ENCODE measurements at places on chromosomes 5 and 9. TPM values are rescaled to one million over a fixed set of nuclear protein-coding genes. Genes with fewer than 3 reads are reported as not detected.

DNA sequence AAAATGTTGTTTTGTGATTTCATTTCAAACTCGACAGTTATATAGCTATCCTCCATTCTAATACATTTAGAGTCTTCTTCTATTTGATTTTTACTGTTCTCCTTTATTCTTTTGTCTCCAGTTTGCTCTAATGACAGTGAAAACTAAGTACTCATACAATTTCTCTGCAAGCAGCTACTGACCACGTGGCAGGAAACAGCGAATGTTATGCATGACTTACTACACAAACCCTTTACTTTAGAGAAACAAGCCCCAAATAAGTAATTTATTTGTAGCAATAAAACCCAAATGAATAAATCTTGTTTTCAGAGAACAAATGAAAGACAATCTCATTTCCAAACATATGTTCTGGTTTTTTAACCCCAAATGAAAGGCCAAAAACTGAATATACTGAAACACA is 41.9 kb downstream of the CDH6 start:
- no peak overlapping the region for H3K4me3 ChIP-seq
- H3K4me1 ChIP-seq = no peaks in the 10 kb centered on the region
- DNase-seq = no peak
- no peak overlapping the region for H3K27ac ChIP-seq

GRCh38 chr5:124637011-124637410 is 109.4 kb downstream of the ZNF608 start:
- H3K4me3 ChIP-seq = no peak overlapping the region
- H3K27me3 ChIP-seq = no peaks in the 10 kb centered on the region

Gene INSL6
- not detected for total RNA-seq

Gene COL27A1
- 4.6 TPM for total RNA-seq

Gene ANKRD18B
- total RNA-seq = not detected

DNA sequence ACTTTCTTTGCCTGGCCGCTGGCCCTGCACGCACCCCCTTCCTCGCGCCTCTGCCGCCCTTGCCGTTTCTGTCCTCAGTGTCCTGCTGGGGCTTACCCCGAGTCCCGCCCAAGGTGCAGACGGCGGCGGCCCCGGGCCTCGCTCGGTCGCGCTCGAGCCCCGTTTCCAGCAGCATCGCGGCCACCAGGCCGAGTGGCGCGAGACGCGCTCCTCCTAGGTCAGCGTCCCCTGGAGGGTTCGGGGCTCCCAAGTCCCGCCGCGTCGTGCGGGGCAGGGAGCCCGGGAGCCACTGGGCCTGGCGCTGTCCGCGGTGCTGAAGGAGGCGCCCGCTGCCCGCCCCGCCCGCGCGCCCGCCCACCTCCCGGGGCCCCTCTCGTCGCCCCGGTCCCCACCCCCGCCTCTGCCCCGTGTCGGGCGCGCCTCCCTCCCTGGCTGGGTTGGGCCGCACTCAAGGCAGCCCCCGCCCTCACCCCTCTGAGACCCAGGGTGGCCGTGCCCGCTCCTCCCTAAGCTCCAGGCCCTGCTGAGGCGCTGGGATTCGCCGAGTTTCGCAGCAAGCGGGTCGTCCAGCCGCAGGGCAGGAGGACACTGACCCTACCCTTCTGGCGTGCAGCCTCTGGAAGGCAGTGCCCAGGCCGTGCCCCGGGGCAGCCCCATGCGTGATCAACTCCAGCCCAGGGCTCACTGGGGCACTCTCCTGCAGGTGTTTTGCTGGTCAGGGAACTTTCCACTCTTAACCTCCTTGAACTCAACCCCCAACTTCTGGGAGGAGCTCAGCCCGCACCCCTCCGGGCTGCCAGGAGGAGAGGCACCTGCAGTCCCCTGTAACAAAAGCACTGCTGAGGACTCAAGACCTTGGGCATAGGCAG is at the start of gene LHX3:
LHX3 (minus strand) TSS at position 291 of the 869 bp plus-strand sequence; CDS start at position 175, 116 bp downstream.
- H3K4me1 ChIP-seq = no peaks in the 10 kb centered on the region
- no peak for DNase-seq
- peaks cover 52% of the 10 kb centered on the region for H3K27me3 ChIP-seq
